ENCODE measurements at places on chromosomes 6 and 20.

DNA sequence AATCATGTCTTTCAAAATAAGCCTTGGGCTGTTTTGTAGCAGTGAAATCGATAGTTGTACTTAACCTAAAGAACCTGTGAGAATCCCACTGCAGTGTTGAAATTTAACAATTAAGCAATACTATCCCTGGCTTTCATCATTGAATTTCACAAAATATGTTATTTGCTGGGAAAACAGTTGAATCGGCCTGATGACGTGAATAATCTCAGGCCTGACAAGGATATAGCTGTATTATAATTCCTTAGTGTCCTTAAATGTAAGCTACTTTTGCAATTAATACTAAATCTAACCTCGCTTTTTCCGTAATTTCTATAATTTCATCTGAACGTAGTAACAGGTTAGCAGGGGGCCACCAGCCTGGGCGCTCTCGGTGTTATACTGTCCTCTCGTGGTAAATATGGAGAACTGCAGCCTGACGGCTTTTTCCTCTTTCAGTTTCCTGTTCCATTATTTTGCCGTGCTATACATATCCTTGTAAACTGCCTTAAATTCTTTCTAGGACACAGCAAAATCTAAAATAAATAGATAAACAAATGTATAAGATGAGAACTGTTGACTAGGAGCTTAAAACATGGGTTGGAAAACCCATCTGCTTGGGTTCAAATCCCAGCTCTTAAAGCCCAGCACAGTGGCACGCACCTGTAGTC, 24.0 kb downstream of the MTFR2 start:
- peak; percentile 56 for DNase-seq

DNA sequence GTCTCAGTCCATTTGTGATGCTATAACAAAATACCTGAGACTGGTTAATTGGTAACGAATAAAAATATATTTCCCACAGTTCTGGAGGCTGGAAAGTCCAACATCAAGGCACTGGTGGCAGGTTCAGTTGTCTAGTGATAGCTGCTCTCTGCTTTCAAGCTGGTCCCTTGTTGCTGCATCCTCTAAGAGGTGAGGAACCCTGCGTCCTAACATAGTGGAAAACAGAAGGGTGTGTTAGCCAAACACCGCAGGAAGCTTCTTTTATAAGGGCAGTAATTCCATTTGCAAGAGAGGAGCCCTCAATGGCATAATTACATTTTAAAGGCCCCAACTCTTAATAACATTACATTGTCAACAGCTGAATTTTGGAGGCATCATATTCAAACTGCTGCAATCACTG, 372.7 kb downstream of the ADGRB3 start:
- DNase-seq = no peak

DNA sequence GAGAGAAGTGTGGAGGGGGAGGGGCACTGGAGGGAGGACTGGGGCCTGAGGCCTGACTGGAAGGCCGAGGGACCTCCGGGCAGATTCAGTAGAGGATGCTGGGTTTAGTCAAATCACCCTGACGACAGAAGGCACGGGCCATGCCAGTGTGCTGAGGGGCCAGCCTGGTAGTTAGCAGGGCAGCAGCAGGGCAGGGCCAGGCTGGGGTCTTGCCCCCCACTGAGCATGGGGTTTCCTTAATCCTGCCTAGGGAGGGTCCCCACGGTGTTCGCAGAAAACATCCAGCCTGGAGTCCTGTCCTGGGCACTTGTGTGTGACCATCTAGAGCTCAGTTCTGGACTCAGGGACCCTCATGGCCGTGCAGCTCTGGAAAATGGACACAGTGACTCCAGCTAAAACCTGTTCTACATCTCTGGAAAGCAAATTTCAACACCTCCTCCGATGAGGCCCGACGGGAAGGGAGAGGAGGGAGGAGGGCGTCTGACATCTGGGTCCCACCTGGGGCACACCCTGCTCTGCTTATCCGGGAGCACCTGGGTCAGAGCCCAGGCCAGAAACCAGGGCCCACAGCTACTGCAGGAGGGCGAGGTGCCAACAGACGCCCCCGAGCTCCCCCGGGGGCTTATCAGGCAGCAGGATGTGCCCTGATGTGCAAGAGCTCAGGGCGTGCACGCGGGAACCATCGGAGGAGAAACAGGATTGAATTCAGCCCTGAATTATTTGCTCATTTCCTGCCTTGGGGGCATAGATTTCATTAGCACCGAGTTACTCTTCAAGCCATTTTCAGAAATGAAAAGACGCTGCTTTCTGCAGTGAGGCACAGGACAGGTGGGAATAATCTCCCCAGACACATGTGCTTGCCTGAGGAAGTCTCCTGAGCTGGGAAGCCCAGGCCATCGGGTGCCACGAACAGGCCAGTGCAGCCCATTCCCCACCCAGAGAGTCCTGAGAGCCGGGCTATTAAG, 78.0 kb upstream of the MPC1 start:
- no peak for DNase-seq

DNA sequence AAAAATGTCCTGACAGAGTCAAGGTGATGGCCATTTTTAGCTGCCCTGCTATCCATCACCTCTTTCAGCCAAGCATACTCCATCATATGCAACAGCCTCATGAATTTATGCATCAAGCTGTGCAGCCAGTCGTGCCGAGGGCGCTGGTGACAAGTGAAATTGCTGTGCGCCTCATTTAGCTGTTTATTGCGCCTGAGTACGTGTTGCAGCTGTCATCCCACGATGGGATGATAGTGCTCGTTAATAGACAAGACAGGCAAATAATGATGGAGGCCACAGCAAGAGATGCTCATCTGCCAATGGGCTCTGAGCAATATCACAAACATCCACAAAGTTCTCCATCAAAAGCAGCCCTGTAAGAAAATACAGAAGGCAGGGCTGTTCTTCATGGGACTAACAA, 562.3 kb upstream of the POU3F2 start:
- DNase-seq = no peak

- no peak for DNase-seq
Observed at GRCh38 chr6:77454386-77454785, 8.9 kb downstream of the HTR1B start.

DNA sequence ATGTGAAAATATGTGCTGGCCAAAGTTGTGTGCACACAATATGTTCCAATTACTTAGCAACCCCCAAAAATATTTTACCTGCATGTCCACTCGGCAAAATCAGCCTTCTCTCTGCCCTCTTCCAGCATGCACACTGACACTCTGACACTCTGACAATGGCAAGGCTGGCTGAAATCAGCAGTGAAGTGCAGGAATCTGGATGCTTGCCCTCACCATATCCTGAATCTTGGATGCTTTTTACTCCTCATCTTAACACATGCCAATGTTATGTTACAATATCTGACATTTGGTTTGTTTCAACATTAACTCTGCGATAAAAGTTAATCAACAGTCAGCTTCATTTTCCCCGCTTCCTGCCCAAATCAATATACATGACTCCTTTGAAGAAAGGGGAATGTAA, 203.2 kb downstream of the COL9A1 start:
- no peak for DNase-seq

DNA sequence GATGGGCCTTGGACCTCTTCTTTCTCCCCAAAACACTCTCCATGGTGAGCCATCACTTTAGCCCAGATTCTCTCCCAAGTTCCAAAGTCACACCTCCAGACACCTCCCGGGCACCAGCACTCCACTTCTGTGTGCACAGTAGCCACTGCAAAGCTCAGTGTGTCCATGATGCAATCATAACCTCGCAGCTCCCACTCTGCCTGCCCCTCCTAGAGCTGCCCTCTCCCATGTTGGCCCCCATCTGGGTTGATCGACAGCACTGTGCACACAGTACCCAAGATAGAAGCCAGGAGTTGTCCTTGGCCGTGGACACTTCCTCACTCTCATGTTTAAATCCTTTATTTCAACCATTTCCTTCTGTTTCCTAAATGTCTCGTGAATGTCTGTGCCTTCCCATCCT, 293.3 kb downstream of the PACRG start:
- no peak for DNase-seq

DNA sequence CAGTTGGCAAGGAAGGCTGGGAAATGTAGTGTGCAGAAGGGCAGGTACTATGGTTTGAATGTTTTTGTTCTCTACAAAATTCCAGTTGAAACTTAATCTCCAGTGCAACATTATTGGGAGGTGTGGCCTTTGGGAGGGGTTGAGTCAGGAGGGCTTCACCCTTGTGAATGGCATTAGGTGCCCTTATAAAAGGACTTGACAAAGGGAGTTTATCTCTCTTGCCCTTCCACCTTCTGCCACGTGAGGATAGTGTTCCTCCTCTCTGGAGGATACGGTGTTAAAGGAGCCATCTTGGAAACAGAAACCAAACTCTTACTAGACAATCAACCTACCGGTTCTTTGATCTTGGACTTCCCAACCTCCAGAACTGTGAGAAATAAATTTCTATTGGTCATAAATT, 82.2 kb upstream of the LRFN2 start:
- no peak for DNase-seq

DNA sequence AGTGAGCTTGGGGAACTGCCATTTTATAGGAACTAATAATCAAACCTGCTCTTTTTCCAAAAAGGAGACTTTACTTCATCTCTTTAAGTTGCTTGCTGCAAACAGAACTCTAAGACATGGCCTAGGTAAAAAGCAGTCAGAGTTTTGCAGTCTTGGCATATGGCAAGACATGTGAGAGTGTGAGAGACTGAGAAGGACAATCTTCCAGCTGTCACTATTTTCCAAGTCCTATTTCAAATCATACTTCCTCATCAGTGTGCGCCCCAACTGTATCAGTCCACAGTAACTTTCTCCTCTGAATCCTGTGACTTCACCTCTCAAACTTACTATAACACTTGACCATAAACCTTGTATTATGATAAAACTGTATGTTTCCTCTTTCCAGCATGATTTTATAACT, 10.4 kb downstream of the CALHM6 start:
- no peak for DNase-seq

DNA sequence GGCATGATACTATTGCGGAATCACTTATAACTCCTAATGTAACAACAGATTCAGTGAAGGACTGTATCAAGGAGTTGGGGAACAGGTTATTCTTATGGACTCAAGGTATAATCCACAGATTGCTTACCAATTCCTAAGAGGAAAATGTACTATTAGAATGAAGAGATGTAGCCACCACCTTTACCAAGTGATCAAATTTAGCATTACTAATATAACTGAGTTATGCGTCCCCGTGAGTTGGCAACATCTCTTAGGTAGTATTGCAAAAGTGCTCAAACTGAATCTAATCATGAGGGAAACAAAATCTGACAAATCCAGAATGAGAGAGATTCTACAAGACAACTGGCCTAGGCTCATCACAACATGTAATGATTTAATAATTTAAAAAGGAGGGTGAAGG, 777 bp upstream of the SNRNP48 start:
- no peak for DNase-seq

- DNase-seq = peak; percentile 46
Observed at GRCh38 chr6:12911427-12911826, 194.9 kb downstream of the PHACTR1 start.

GRCh38 chr20:2273634-2274302, 22.0 kb upstream of the TGM3 start:
- no peak for DNase-seq

DNA sequence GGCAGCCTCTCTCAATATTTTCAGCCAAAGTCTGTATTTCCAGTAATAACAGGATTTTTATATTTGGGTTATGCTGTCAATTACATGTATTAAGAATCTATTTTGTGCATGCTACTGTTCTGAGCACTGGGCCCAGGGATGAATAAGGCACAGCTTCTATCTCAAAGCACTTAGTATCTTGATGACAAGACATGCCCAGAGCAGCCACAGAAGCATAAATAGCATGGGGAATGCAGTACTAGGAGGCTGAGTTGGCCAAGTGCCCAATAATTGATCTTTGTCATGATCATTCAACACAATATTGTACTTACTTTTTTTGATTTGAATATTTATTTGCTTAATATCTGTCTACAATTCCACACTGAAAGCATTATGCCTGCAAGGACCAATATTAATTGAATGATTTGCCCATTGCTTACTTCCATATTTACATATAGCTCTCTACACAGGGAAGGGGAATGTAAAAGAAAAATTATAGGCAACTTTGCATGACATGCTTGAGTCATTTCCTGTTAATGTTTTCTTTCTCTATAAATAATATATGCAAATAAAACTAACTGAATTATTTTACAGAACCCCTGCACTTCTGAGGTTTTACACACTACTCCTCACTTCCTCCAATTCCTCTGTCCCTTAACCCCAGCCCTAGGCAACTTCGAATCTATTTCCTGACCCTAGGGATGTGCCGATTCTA, 298.9 kb upstream of the BMP2 start:
- DNase-seq = no peak

- peak; percentile 26 for DNase-seq
Observed at GRCh38 chr20:41734506-41734945, 116.3 kb upstream of the CHD6 start.

DNA sequence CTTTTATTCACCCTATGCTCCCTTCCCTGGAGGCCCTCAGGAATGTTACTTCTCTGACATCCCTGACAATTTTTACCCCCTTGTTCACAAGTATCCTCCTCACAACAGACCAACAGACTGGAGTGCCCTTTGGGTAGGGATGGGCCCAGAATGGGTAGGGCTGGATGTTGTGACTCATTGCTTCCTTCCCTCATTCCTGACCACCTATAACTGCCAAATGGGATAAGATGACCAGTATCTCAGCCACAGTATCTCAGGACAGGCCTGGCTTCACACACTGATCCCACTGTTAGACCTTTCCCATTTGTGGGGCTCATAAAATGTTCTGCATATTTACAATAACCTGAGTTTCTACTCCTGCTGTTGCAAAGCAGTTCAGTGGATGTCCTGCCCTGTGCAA, 223.0 kb upstream of the LRFN2 start:
- no peak for DNase-seq

DNA sequence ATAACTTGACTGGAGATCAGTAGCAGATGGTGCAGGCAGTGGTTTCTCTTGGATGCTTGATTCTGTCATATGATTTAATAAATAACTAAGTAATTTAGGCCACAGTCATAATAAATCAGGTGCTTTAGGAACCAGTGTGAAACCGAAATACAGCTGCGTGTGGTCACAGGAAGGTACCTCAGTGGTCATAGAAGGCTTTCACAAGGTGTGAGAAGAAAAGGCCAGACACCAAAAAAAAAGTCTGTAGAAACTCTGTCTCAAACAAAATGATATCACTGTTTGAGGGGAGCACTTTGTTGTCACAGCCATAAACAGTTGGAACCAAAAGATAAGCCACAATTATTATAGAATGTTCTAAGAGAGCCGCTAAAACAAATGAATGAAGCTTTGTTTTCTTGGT, 56.5 kb downstream of the ARMC2 start:
- no peak for DNase-seq

- DNase-seq = no peak
Observed at GRCh38 chr6:75090576-75090975, 115.3 kb downstream of the COL12A1 start.

DNA sequence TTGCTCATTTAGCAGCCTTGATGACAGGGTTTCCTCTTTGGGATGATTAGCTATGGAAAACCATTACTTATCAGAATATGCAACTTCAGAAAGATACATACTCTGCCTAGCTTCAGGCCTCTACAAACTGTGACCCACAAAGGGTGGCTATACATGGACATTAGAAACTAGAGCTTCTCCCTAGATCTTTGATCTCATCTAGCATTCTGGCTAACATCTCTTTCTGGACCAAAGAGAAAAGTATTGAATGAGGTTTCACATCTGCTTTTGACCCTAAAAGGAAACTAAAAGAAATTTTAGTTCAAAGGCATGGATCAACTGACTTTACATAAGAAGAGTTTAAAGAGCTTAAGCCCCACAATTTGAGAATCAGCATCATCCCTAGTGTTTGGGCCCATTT, 12.4 kb upstream of the HMGN3 start:
- no peak for DNase-seq

All from left kidney (tissue), 8 donors.